Skin of body (tissue), 3 donors: ENCODE measurements at places on chromosomes 13 and 19.

DNA sequence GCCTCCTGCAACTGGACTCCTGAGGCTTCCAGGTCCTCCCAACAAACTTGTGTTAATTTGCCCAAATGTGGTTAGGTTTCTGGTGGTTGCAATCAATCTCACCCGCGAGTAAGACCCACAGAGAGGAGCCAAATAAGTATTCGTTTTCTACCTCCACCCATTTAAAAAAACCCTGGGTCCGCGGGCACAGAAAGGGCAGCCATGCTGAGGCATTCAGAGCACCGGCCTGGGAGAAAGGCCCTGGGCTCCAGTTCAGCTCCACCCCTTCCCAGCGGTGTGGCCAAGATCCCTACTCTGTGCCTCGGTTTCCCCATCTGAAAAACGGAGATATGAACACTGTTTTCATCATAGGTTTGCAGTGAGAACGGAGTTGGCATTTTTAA lies 56.9 kb downstream of the PEPD start:
- DNase-seq, result no peak

GRCh38 chr13:107421028-107421427 lies 794.3 kb downstream of the LIG4 start:
- no peak for DNase-seq

DNA sequence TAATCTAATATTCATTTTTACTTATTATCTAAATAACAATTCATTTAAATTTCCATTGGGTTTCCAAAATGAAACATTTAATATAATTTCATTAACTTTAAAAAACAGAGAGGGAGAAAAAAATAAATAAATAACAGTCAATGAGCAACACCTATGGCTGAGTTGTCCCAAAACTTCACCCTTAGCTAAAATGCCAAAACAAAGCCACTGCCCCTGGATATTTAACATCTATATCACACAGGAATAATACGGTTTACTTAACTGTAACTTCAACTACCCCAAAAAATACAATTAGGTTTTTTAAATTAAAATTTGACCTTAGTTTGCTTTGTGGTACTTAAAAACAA lies 541 bp downstream of the ELF1 start:
- no peak for DNase-seq

DNA sequence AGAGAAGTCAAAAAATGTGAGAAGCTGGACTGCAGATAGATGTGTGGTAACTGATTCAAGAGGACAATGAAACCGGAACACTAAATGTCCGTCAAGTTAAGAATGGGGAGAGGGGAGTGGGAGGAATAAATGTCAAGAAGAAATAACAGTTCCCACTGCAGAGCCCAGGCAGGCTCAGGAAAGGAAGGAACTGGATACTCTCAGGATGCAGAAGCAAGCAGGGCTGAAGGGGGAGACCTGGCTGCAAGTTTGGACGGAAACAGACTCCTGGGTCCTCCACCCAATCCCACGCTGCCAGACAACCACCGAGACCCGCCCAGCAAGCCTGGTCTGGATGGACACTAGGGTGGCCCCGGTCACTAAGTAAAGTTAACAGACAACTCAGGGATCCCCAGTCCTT lies 18.1 kb downstream of the TUBGCP3 start:
- no peak for DNase-seq

- DNase-seq, result no peak
Observed at GRCh38 chr19:2814426-2814825, 5.2 kb upstream of the ZNF554 start.

- DNase-seq, result no peak
Observed at GRCh38 chr13:86562866-86563265, 763.6 kb upstream of the SLITRK6 start.
